Chondrocyte (in vitro differentiated cells): ENCODE measurements at places on chromosomes 7 and 10.

- DNase-seq = no peak
Observed at GRCh38 chr10:93481637-93482144, 443 bp downstream of the MYOF start.

GRCh38 chr7:2166625-2167280 lies 66.0 kb downstream of the MAD1L1 start:
- no peak for DNase-seq

- peak; percentile 64 for DNase-seq
Observed at GRCh38 chr10:97761331-97761865, 10.4 kb downstream of the SFRP5 start.

DNA sequence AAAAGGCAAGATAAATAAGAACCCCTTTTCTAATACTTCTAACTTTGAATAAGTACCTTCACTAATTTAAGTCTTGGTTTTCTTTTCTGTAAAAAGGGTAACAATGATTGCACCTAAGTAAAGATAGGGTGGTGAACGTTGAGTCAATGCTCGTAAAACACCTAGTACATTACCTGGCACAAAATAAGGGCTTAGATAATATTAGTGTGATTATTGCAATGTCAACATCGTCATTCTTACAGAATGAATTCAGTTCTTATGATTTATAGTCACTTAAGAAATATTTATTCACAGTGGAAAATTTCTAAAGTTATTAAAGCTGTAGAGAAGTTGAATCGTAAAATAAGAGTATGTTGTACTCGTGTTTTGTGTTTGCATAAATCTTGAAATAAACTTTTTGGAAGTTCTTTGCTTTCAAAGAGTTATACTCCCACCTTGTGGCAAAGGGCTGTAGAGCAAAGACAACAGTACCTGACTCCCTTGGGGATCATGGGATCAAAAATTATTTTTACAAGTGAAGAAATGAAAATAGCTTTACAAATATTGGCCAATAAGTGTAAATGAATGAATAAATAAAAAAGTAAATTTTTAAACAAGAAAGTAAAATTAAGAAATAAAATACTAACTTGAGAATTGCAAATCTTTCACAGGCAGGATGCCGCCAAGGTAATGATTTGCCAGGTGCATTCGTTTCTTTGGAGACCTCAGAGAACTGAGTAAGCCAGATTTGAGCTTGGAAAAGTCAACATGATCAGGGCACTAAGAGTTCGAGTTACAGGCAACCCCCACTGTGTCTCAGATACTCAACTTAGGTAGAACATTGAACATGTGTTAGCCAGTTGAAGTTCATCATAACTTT lies 285.8 kb upstream of the CACNA2D1 start:
- no peak for DNase-seq

DNA sequence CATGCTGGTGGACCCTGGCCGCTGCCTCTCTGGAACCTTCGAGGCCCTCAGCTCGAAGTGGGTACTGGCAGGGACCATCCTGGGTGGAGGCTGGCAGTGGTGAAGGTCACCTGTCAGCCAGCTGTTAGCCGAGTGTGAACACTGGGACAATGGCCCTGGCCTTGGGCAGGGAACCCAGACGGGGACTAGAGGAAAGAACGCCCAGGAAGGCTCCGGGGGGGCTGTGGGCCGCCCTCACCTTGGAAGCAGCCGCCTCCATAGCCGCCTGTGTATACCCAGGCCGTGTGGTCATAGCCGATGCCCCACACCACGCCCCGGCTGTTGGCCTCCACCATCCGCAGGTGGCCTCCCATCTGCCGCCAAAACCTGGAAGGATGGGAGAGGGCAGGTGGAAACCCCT lies 17.6 kb downstream of the BHLHA15 start:
- no peak for DNase-seq

- peak; percentile 79 for DNase-seq
Observed at GRCh38 chr10:1651270-1651966, 85.9 kb downstream of the ADARB2 start.

DNA sequence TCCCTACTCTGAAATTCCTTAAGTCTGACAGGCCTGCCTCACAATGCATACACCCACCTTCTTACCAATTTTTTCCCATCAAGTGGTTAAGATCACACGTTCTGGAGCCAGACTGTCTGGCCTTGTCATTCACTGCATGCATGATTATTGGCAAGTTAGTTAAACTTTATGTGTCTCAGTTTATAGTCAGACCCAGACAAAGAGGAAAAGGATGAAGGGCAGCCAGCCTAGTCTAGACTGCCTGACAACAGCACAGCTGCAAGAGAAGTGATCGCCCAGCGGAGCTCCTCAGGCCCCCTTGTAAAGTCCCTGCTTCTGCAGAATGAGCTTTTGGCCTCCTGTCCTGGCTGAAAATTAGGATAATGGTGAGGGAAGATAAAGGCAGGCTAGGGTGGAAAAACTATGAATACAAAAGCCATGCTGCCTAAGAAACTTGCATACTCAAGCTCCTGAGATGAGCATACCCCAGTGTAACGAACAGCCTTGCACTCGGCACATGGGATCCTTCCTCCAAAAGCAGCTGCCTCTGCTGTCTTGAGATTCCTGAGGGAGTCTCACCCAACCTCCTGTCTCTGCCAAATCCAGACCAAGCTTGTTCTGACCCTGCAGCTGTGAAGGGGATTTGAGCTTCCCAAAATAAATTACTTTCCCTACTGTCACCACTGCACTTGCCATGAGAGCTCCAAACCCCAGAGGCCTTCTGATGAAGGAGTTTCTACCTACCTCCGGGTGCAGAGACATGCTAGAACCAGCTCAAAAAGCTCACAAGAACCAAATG lies 26.7 kb upstream of the MRLN start:
- no peak for DNase-seq

DNA sequence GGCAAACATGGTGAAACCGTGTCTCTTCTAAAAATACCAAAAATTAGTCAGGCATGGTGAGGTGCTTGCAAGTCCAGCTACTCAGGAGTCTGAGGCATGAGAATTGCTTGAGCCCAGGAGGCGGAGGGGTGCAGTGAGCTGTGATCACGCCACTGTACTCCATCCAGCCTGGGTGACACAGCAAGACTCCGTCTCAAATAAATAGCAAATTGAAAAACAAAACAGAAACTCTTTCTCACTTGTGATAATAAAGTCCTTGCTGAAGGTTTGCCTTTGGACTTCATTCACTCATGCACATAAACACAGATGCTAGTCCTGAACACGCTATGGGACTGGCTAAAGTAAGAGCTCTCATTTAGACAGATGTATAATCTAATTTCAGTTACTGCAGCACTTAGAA lies 37.6 kb downstream of the ANK3 start:
- no peak for DNase-seq

- DNase-seq = no peak
Observed at GRCh38 chr10:93245147-93245546, 171.5 kb downstream of the CYP26A1 start.

GRCh38 chr7:108197371-108198091 lies 67.4 kb upstream of the LAMB4 start:
- no peak for DNase-seq

- no peak for DNase-seq
Observed at GRCh38 chr7:69448071-69448470, 150.2 kb upstream of the AUTS2 start.

DNA sequence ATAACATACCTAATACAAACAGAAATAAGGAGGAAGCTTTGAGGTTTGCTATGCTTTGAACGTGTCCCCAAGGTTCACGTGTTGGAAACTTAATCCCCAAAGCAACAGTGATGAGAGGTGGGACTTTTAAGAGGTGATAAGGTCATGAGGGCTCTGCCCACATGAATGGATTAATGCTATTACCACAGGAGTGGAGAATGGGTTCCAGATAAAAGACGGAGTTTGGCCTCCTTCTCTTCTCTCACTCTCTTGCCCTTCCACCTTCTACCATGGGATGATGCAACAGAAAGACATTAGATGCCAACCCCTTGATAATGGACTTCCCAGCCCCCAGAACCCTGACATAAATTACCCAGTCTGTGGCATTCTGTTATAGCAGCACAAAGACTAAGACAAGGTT lies 9.6 kb downstream of the ITGB1 start:
- no peak for DNase-seq

DNA sequence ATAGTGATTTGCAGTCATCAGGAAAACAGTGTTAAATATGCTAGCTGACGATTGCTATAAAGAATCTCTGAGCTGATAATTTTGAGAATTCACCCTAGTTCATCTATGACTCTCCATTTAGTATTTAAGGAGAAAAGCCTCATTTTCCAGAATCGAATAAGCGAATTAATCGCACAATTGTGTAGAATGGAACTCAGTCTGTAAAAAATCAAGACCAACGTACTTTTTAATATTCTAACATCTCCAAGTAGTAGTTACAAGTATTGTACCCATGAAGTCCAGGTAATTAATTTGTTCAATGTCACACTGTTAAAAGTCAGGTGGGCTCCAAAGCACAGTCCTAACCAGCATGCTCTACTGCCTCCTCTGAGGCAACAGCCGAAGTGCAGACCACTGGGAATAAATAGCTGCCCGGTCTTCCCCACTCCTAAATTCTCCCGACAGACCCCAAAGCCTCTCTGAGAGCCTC lies 380 bp upstream of the AGBL3 start:
- no peak for DNase-seq

- no peak for DNase-seq
Observed at GRCh38 chr10:89632824-89633223, 12.2 kb downstream of the PANK1 start.

- no peak for DNase-seq
Observed at GRCh38 chr7:108102671-108103312, 27.4 kb downstream of the LAMB4 start.

- no peak for DNase-seq
Observed at GRCh38 chr10:122544493-122544892, 16.1 kb upstream of the DMBT1 start.

- no peak for DNase-seq
Observed at GRCh38 chr10:23367896-23368595, 23.4 kb upstream of the C10orf67 start.

GRCh38 chr7:55977831-55978230 lies 13.4 kb downstream of the NIPSNAP2 start:
- DNase-seq = no peak

DNA sequence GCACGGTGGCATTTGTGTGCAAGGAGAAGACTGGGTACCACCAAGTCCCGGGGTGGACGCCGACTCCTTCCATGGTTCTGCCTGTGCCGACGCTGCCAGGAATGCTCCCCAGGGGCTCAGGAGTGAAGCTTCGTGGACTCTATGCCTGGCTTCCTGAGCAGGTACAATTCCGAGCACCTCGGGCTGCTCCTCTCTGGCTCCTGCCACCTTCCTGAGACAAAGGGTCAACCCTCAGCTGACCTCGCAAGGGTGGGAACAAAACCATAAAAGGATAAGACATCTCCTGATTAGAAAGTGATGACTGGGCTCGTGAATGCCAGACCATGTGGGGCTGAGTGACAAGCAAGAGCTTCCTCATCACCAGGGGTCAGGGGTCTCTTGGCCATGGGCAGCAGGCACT lies 31.8 kb downstream of the CALML3 start:
- peak; percentile 53 for DNase-seq

GRCh38 chr10:6840201-6840691 lies 260.2 kb upstream of the PRKCQ start:
- no peak for DNase-seq

DNA sequence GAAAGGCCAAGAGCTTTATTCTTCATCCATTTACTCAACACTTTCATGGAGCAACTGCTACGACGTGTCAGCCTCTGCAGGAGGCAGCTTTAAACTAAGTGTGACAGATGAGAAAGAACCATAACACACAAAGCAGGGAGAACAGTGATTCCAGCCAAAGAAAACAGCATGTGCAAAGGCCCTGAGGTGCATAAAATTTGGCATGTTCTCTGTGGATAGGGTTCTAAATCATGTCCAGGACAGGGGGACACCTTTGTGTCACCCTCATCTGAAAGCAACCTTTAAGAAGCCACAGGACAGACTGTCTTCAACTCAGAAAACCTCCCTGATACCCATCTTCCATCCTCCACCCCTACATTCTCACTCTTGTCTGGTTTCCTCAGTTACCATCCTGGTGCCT lies 116.6 kb downstream of the KCNMA1 start:
- no peak for DNase-seq

DNA sequence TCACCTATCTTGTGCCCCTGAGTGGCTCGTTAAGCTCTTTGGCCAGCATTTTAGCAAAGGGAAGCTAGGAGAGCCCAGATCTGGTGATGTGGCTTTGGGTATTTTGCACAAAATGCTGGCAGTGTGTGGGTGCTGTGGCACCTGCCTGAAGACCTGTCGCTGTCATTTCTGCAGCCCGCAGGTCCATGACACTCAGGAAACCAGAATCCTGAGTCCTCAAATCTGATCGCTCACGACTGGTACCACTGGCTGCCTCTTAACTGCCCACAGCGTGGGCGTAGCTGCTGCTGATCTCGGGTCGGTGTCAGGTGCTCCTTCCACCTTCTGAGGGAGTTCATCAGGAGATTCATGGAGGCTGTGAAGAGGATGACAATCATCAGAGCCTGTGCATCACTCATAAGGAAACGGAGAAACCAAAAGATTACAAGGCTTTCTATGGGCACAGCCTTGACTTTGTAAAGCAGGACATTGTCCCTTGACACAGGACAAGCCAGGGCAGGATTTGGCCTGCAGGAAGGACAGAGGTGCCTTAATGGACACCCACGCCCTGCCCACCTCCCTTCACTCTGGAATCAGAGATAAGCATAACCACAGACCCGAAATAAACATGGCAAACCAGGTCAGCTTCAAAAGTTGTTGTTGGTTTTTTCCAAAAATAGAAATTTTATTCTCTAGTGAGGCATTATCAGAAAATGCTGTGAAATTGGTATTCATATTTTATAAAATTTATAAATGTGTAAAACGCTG lies 71.0 kb upstream of the STK17A start:
- DNase-seq = no peak

DNA sequence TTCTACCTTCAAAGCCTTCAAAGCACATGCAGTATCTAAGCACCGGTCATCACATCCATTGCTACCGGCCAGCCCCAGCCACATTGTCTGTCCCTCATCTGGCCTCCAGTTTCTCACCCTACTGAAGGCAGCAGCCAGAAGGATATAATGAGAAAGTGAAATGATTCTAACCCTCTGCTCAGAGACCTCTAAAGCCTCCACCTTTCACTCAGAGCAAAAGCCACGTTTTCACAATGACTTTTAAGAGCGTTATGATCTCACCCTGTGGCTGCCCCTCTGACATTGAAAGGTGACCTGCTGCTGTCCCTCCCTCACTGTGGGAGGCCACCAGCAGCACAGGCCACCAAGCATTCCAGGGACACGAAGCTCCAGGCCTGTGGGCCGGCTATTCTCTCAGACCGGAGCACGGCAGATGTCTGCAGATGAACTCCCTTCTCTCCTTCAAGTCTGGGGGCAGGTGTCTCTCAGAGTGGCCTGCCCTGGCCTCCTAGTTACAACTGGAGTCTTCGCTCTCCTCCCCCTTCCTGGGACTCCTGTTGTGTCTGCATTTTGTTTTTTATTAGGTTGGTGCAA lies 94.9 kb upstream of the EEPD1 start:
- no peak for DNase-seq

- DNase-seq = no peak
Observed at GRCh38 chr10:84826704-84827103, 498.3 kb downstream of the CCSER2 start.

- DNase-seq = no peak
Observed at GRCh38 chr10:8331387-8331786, 276.9 kb downstream of the GATA3 start.

- no peak for DNase-seq
Observed at GRCh38 chr7:131726031-131726430, 169.6 kb upstream of the PODXL start.

GRCh38 chr10:123759501-123760031 lies 93.4 kb downstream of the GPR26 start:
- DNase-seq = no peak
